ENCODE measurements at places on chromosomes 5 and 9.
A peak's percentile ranks its signal among the peaks of the same experiment; 100 is the strongest.

- no peak for DNase-seq
Observed at GRCh38 chr9:99634186-99634585, 187.5 kb upstream of the NR4A3 start.

DNA sequence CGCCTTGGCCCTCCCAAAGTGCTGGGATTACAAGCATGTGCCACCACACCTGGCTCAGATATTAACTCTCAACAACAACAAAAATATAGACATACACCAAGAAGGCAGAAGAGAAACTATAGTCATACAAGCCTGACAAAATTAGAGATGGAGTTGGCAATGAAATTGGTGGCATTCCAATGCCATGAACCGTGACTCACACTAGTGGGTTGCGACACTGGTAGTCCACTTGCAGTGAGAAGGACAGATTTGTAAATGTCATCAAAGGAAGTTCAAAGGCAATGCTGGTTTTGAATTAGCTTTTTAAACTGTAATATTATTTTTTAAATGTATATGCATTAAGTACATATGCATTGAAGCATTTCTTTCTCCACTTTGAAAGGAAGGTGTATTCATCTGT is 8.5 kb upstream of the DNAJC25 start:
- DNase-seq: no peak

- DNase-seq: no peak
Observed at GRCh38 chr9:32424616-32425015, 40.2 kb downstream of the ACO1 start.

DNA sequence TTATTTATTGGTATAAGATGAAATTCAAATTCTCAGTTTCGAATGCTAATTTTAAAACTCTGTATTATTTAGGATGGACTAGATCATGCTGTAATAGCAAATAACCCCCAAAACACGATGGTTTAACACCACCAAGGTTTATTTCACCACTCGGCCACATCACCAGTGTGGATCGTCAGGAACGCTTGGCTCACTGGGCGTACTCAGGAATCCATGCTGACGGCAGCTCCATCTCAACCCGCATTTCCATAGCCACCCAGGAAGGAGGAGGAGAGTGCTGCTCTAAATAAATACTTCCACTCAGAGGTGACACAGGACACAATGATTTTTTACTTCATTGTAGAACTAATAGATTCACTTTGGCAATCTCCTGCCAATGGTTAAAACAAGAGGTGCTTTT is 347.4 kb downstream of the SH3GL2 start:
- no peak for DNase-seq

- DNase-seq: no peak
Observed at GRCh38 chr5:136979131-136979530, 520.0 kb downstream of the SPOCK1 start.

GRCh38 chr9:37421914-37422288 is 595 bp upstream of the GRHPR start:
- DNase-seq: no peak

DNA sequence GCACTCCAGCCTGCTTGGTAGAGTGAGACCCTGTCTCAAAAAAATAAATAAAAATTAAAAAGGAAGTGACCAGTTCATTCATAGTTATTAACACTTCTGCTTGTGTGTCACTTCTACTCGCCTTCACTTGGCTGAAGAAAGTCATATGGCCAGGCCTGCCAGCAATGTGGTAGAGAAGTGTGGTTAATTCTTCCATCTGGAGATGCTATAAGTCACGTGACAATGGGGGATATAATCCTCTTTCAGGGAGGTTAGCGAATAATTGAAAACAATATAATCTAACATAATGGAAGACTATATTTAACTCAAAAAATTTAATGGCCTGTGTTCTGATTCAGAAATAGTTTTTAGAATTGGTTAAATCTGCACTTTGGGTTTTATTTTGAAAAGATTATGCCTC is 305.6 kb downstream of the DOCK8 start:
- no peak for DNase-seq

DNA sequence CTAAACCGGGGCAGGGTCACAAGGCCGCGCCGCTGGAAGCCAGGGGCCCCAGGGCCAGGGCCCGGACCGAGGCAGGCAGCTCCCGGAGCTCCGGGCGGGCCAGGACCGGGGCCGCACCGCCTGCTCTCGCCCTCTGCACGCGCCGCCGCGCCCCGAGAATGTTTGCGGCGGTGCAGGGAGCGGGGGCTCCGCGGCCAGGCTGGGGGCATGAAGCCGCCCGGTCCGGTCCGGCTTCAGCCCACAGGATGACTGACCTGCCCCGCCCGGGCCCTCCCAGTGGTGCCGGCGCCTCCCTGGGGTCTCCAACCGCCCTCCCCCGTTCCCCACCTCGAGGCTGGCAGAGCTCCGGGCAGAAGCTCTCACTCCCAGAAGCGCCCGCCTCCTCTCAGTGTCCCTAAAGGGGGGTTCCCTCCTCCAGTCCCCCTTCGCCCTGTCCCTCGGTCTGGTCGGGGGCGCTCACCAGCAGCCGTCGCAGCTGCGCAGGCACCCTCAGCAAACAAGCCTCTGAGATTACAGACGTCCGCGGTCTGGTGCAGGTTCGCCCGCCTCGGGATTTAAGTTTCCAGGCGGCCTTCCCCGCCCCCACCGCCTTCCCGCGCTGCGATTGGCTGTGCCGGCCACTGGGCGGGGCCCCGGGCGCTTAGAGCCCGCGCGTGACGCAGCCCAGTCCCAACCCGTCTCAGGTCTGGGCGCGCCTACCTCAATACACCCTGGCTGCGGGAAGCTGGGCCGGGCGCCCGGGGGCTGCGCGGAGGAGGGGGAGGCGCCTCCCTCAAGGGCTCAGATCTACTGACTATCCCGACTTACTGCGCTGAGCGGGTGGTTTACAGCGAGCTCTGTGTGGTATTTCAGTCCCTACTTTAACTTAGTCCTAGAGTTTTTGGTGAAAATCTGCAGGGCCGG is at the start of gene CTSV:
CTSV (minus strand) TSS at position 532 of the 903 bp plus-strand sequence. CDS start 1,099 bp downstream, outside the sequence.
- DNase-seq: peak; percentile 62

DNA sequence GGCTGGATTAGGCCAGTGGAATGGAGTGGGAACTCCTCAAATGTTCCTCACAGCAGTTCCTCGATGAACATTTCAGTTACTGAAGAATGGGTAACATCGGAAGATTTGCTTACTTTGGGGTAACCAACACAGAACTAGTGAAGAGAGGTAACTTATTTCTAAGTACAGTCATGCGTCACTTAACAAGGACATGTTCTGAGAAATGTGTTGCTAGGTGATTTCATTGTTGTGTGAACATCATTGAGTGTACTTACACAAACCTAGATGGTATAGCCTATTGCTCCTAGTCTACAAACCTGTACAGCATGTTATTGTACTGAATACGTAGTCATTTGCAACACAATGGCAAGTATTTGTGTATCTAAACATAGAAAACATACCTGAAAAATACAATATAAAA is 228.3 kb downstream of the MAST4 start:
- no peak for DNase-seq

DNA sequence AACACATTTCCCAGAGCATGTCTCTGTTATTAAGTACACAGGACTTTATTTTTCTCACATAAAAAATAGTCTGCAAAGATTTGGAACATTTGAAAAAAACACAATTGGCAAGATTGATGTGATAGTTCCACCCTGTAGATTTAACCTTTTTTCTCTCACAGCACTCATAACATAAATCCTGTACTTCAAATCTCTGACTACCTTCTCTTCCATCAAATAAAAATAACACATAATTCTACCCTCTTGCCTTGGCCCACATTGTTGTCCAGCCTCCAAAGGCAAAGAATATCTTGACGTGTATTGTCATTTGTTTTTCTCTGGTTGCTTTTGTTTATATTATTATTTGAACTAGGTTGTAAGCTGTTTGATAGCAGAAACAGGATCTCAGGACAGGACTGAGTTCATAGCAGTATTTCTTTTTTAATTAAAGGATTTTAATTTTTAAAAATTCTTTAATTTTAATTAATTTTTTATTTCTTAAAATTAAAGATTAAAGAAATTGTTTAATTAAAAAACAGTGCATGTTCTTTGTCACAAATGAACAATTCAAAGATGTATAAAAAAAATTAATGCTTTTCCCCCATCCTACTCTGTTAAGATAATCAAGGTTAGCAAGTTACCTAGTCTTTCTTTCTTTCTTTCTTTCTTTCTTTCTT is 69.1 kb upstream of the PCSK1 start:
- no peak for DNase-seq

- no peak for DNase-seq
Observed at GRCh38 chr5:1780614-1780930, 19.1 kb downstream of the MRPL36 start.

DNA sequence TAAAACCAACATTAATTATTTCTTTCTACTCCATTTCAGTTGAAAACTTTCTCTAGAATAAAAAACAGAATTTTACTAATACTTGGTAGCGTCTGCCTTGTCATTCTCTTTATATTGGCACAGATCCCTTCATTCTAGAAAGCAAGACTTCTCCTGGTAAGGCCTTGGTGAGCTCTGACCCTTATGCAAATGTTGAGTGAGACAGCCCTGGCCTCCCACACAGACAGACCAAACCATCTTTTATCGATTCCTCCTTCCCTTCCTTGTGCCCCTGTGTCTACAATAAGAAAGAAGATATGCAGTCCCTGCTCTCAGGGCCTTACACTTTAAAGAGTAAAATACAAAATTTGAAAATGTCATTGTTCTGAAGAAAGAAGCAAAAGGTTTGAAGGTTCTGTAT is 262.2 kb downstream of the EFNA5 start:
- DNase-seq: no peak

DNA sequence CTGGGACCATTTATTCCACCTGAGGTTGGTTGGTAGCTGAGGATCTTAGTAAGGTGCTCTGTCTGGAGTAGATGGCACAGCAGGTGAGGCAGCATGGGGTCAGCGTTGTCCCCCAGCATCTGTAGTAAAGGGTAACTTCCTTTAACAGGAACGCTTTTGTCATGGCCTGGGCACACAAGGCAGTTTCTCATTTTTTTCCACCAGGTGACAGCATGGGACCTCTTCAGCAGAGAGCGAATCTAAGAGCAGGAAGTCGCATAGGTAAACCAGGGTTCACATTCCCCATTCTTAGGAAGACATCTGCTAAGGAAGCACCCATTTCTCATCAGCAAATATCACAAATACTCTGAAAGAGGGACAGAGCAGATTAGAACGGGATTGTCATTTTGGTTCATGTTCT is 56.5 kb downstream of the GPR107 start:
- DNase-seq: no peak

DNA sequence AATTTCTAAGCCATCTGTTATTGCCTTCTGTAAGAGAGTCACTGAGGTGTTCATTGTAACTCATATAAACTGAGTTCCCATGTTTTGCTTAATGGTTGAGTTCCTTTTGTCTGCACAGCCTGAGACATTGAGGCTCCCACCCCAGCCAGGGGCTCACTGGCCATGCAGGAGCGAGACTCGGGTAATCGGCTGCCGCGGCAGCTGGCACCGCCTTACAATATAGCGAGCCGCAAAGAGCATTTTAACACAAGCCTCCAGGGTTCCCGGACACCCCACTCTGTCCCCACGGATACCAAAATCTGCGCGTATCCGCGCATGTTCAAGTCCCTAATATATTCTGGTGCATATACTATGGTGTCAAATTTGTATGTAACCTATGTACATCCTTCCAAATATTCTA is 24.4 kb upstream of the GLDC start:
- DNase-seq: no peak

DNA sequence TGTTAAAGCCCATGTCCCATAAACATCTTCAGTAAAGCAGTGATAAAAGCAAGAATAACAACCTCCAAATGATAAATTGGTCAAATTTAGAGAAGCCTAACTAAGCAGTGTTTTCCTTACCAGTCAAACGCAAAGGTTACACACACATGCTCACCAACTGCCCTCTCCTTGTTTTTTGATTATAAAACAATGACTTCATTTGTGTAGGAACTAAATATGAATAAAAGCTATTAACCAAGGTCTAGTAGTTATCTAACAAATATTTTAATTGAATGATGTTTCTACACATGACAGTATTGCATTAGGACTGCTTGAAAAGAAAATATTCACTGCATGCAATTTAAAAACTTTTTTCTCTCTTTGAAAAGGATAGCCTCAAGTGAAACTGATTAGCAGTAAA is 36.7 kb downstream of the PCA3 start:
- no peak for DNase-seq

- DNase-seq: no peak
Observed at GRCh38 chr9:3200331-3200774, 325.4 kb downstream of the RFX3 start.

DNA sequence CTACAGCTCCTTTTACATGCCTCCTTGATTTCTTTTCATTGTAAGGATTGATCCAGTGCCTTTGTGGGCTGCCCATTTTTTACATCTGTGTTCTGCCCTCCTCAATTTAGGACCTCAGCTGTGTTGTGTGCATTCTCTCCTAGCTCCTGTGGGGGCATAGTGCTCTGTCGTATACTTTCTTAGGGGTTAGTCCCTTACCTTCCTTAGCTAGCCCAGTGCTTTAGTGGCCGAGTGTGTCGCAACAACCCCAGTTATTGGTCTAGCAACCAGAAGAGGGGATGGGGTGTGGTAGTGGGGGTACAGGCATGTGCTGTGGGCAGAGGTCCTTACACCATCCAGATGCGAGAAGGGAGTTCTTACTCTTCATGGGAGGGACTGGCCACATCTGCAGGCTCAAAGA is 12.1 kb downstream of the MTRR start:
- no peak for DNase-seq

- no peak for DNase-seq
Observed at GRCh38 chr5:180140571-180140970, 68.4 kb downstream of the RASGEF1C start.

GRCh38 chr5:35476036-35476435 is 141.6 kb upstream of the SPEF2 start:
- no peak for DNase-seq

- peak; percentile 83 for DNase-seq
Observed at GRCh38 chr5:157562111-157562581, 13.4 kb downstream of the ADAM19 start.

DNA sequence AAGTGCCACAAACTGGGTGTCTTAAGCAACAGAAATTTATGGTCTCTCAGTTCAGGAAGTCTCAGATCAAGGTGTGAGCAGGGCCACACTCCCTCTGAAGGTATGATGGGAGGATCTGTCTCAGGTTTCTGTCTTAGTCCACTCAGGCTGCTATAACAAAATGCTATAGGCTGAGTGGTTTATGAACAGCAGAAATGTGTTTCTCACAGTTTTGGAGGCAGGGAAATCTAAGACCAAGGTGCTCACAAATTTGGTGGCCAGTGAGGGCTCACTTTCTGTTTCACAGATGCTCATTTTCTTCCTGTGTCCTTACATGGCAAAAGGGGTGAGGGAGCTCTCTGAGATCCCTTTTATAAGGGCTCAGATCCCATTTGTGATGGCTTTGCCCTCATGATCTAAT is 281.4 kb downstream of the CWC27 start:
- no peak for DNase-seq

All from NCI-H446 treated with DMSO at 0.1 percent for 48 hours (cell line).